Fibroblast of the aortic adventitia (primary cell): ENCODE measurements at places on chromosomes 7 and 10. TPM values are rescaled to one million over a fixed set of nuclear protein-coding genes. Genes with fewer than 3 reads are reported as not detected.

Gene GIMAP6
- 0.18 and 0.74 TPM in 2 replicates for total RNA-seq

Gene TUBB8
- not detected in 2 replicates for total RNA-seq

Gene PMS2
- 21.6 and 27.1 TPM in 2 replicates for total RNA-seq

Gene ANKRD2
- 0.27 and 0.57 TPM in 2 replicates for total RNA-seq

Gene ARL5B
- 11.6 and 18.0 TPM in 2 replicates for total RNA-seq

Gene CAV2
- 51.2 and 113 TPM in 2 replicates for total RNA-seq

Gene SPDYE6
- total RNA-seq = not detected in 2 replicates

Gene EPHA1
- total RNA-seq = not detected in 2 replicates

DNA sequence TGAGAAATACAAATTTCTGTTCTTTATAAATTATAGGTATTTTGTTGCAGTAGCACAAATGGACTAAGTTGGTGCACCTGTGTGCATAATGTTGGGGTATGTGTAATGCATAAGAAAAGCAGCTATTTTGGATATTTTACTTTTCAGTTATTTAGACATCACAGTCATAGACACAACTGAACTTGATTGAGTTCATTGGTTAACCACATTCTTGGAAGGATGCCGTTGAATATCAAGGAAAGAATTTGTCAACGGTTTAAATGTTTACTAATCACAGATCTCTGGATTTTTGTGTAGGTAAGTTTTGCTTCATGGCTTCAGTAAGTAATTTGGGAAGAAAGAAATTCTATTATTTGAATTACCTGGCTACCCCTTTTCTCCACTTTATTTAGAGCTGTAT, 4.1 kb downstream of the OTUD1 start:
- DNase-seq = peak; percentile 18

- DNase-seq = no peak
These were observed 2.4 kb downstream of the RASGEF1A start for GRCh38 chr10:43264344-43264964.

DNA sequence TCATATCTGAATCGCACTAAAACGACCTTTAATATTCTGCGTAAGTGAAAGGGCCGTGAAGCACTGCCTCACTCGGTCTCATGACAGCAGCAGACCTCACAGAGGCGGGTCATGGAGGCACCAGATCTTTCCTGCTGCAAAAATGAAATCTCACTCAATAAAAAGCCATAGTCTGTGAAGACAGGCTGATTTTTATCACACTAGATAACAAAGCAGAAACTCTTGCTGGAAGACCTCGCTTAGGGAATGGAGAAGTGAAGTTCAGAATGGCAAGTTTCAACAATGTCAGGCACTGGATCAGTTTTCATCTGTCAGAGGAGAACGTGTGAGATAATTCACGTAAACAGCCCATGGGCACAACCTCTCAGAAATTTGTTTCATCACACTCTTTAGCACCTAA, 8.0 kb downstream of the SEPHS1 start:
- no peak for DNase-seq

- DNase-seq = no peak
These were observed 78.1 kb downstream of the PRKCQ start for GRCh38 chr10:6501931-6502330.

GRCh38 chr10:88457660-88458059, 125.5 kb downstream of the RNLS start:
- DNase-seq = no peak

DNA sequence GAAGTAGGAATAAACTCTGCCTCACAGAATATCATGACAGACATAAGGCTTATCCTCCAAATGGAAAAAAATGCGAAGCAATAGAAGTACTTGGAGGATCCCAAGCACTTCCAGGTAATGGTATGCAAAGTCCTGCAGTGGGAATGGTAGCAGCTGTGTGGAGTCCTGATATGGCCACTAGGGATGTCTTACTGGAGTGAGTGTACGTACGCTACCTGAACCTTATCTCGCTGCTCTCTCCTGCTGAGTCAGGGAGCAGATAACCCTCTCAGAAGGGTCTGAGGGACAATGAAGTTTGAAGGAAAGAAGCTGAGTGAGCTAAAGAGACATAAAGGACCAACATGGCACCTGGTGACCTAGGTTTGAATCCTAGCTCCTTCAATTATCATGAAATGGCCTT, 42.2 kb downstream of the CH25H start:
- no peak for DNase-seq

GRCh38 chr7:98334081-98334480, 52.6 kb downstream of the BRI3 start:
- DNase-seq = peak; percentile 19

DNA sequence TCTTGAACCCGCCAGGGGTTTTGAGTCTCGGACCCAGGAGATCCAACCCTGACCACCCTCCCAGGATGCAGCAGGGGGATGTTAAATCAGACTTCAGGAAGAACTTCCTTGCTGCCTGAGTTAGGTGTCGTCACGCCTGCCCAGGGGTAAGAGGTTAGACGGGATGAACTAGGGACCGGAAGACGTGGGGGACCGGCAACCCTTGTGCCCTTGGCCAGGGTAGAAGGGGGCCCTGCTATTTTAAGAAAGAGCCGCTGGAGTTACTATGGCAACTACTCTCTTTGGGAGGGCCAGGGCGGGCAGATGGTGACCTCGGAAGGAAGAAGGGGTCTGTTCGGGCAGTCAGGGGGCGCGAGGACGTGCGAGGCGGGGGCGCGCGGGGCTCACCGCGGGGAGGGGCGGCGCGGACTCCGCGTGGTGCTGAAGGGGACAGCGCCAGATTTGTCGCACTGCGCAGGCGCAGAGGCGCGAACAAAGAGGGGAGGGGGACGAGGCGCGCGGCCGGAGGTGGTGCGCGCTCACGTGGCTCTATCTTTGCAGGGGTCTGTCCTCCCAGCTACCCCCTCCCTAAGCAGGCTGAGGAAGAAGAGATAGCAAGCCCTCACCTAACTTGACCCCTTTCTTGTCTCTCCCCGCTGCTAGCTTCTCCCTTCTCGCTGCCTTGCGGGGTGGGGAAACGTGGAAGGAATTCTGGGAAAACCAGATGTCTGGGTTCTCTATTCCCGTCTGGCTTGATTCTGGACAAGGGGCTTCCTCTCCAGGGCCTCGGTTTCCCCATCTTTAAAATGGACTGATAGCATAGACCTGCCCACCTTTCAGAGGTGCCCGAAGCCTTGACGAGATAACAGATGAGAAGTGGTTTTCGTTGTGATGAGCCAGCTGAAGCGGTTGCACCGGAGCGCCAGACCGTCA, 940 bp upstream of the PSD start:
- DNase-seq = no peak

DNA sequence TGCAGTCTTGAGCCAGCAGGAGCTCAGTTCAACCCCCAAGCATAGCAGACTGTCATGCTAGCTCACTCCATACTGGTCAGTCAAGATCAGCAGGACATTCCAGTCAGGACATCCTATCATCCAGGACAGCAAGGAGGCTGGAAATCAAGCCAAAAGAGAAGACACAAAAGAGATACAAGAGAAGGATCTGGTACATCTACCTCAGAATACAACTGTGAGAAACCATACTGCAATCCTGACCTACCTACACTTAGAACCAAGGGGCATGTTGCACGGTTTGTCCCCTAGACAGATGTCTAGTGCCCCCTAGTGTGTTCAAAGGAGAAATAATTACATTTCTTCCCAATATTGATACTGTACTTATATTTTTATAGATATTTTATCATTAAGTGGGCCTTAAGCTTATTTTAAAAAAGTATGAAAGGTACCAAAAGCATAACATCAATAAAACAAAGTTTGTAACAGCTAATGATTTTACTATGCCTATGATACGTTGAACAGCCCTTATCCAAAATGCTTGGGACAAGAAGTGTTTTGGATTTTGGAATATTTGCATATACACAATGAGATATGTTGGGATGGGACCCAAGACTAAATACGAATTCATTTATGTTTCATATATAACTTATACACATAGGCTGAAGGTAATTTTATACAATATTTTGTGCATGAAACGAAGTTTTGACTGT, 26.7 kb downstream of the ERCC6 start:
- peak; percentile 46 for DNase-seq

DNA sequence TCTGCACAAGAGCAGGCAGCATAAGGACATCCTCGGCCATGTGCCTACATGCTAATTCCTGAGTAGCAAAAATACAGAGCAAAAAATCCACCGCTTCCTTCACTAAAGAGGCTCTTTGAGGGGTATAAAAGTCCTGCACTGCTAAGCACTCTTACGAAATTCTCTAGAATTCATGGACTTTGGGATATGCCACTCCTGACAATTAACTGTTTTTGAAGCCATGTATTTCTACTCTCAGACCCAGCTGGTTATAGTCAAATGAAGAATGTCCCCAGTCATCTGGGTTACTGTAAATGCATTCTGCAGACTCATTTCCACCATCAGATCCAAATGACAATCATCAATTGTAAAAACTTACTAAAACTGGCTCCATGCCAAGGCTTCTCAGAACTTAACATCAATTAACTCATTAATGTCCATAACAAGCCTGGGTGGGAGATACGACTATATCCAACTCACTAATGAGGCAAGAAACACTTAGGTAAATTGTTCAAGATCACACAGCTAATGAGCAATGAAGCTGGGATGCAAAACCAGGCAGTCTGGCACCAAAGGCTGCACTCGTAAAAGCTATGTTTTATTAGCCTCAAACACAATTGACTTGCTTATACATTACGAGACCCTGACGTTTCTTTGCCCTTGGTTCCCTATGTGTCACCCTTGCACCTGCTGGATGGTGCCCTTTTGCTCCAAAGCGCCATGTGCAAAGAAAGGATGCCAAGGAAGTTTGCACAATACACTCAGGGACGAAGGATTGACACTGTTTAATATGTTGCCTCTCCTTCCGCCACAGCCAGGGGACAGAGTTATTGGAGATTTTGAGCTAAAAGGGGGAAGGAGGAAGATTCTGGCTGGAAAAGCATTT, 250.4 kb downstream of the ELMO1 start:
- DNase-seq = no peak

DNA sequence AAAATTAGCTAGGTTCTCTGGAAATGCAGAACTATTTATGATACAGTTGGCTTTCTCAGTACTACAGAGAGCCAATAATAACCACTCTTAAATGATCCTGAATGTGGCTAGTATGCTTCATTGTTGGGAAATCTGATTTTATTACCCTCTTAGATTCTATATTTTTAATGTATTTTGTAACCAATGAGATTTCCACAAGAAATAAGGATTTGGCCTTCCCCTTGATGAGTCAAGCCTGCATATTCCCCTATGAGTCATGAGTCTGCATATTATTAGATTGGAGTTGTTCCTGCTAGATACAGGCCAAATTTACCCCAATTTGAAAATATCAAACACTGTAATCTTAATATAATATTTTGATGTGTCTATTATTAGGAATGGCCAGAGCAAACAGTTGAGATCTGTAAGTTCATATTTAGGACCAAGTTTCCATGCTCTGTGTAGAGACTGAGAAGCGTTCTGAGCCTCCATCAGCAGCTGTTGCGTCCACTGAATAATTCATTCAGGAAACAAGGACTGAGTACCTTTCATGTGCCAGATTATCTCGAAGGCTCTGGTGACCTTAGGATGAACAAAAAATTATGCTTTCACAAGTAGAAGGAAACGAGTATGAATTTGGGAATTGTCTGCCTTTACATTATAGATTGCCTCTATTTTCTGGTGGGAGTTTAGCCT, 793.4 kb downstream of the NRG3 start:
- DNase-seq = peak; percentile 51

DNA sequence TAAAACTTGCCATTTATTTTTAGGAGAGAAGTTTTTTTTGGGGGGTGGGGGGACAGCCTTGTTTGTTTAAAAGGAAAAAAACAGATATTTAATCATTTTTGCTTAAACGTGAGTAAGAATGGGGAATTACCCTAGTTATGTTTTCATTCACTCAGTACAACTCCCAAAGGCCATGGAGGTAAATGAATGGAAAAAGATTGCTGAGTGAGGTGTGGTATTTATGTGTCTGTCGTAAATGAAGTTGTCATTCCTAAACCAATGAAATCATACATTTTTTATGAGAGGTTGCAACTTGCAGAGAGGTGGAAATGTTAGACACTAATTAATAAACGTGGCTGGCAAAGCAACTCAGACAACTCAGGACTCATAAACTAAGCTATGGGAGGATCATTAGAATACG, 218.1 kb downstream of the CELF2 start:
- DNase-seq = no peak

DNA sequence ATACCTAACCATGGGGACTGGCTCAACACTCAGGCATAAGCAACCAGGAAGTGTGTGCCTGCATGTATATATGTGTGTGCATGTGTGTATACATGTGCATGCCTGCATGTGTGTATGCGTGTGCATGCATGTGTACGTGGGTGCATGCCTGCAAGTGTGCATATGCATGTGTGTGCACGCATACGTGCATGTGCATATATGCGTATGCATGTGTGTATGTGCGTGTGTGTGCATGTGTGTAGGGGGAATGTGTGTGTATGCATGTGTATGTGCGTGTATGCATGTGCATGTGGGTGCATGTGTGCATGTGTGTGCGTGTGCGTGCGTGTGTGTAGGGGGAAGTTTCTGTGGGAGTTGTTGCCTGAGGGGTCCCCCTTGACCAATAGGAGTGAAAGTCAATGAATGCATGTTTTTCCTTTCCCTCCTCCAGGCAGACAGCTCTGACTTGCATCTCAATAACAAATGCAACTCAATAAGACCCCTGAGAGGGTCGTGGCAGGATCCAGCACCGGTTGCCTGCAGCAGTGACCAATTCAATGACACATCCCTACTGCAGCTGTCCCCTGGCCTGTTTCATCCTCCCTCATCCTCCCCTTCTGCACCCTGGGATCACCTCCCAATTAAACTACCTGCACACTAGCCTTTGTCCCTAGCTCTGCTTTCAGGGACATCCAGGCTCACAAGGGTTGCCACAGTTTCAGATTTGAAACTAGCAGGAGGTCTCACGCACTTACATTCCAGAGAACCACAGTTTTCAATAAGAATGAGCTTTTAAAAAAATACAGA, 27.0 kb upstream of the FZD8 start:
- no peak for DNase-seq

- DNase-seq = no peak
These were observed 88.3 kb upstream of the CACUL1 start for GRCh38 chr10:118842843-118843624.

- DNase-seq = no peak
These were observed 84.9 kb upstream of the AGK start for GRCh38 chr7:141466151-141466904.

- no peak for DNase-seq
These were observed 274.4 kb upstream of the SEMA3A start for GRCh38 chr7:84469034-84469433.

- DNase-seq = no peak
These were observed 5.6 kb upstream of the ING3 start for GRCh38 chr7:120944826-120945562.

- peak; percentile 88 for DNase-seq
These were observed 1.1 kb downstream of the FKBP9 start for GRCh38 chr7:32958046-32959025.

DNA sequence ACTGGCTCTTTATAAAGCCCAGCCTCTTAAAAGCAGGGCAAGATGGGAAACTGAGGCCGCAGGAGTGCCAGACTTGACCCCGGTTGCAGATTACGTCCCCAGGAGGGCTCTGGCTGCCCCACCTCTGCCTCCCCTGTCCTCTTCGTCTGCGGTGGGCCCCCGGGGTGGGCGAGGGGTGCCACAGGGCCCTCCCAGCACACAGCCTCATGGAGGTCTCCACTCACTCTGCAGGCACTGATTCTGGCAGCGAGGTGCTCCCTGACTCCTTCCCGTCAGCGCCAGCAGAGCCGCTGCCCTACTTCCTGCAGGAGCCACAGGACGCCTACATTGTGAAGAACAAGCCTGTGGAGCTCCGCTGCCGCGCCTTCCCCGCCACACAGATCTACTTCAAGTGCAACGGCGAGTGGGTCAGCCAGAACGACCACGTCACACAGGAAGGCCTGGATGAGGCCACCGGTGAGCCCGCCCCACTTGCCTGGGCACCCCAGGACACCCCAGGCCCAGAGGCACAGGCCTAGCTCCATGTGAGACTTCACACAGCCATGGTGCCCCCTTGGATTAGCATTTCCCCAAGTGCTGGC, 39.4 kb upstream of the SLC29A3 start:
- no peak for DNase-seq

- no peak for DNase-seq
These were observed 5.7 kb downstream of the FAM53B start for GRCh38 chr10:124738441-124738840.
